ENCODE measurements at places on chromosomes 3 and 15.

- no peak for DNase-seq
Observed at GRCh38 chr15:57189466-57189865, 186.8 kb upstream of the CGNL1 start.

GRCh38 chr3:150871192-150871591 lies 34.0 kb downstream of the MINDY4B start:
- DNase-seq, result no peak

GRCh38 chr15:60000824-60001609 lies 3.1 kb upstream of the FOXB1 start:
- no peak for DNase-seq

DNA sequence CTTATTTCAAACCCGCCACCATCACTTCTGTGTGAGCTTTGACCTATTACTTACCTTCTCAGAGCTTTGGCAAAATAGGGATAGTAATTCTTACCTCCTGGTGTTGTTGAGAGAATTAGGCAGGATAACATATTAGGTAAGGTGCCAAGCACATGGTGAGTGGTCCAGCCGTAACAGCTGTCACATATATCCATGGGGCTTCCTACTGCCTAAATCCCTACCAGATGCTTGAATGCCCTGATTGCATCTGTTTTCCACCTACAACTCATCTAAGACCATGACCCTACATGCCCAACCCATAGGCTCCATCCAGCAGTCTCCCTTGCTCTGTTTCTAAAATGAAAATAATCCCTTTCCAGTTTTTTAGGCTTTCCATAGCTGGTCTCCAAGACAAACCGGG lies 162.3 kb upstream of the NR2E3 start:
- DNase-seq, result no peak

- no peak for DNase-seq
Observed at GRCh38 chr15:41498657-41499056, 5.0 kb downstream of the ITPKA start.

DNA sequence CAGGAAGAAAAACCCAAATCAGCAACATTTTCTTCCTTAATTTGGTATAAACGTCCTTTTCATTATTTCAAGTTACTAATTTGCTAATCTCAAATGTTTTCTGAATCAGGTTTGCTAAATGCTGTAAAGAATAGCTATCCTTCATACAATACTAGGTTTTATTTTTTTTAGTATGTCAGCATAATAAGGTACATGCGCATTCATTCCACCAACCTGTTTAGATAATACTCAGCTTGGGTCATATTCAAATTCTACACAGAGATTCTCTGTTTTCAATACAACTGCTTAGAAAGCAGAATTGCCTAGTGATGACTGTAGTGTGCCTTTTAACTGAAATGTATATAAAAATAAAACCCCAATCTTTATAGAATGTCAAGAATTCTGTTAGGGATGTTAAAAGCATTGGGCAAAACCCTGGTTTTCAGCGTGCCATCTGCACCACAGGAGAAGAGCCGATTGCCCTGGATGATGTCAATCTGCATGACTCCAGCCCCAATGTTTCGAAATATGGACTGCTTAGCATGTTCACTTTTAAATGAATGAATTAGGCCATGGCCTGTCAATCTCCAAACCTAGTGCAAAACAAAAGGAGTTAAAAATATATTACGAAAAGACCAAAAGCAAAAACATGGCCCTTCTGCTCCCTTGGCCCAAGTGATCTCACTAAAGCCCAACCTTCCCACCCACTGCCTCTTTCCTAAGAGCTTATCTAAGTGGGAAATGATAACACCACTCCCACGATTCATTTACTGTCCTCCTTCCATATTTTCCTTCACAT lies 107.4 kb downstream of the GLDN start:
- no peak for DNase-seq

- peak; percentile 94 for DNase-seq
Observed at GRCh38 chr15:84748274-84749110, at the start of gene ZNF592. ZNF592 (plus strand) TSS chr15:84748592; CDS start chr15:84782676, 34,084 bp downstream.

- no peak for DNase-seq
Observed at GRCh38 chr3:126845920-126846715, 136.8 kb upstream of the PLXNA1 start.

GRCh38 chr3:48561045-48561736 lies 2.4 kb downstream of the UCN2 start:
- no peak for DNase-seq

- DNase-seq, result no peak
Observed at GRCh38 chr15:91108421-91108820, 8.4 kb downstream of the SV2B start.

Data from activated effector memory CD4-positive, alpha-beta T cell treated with anti-CD3 and anti-CD28 coated beads, Interleukin-2, amount 50 U/mL, for 16 hours (primary cell).